Neural progenitor cell (in vitro differentiated cells): ENCODE measurements at places on chromosomes 4 and X. TPM values are rescaled to one million over a fixed set of nuclear protein-coding genes. Genes with fewer than 3 reads are reported as not detected.
A peak's percentile ranks its signal among the peaks of the same experiment; 100 is the strongest.

DNA sequence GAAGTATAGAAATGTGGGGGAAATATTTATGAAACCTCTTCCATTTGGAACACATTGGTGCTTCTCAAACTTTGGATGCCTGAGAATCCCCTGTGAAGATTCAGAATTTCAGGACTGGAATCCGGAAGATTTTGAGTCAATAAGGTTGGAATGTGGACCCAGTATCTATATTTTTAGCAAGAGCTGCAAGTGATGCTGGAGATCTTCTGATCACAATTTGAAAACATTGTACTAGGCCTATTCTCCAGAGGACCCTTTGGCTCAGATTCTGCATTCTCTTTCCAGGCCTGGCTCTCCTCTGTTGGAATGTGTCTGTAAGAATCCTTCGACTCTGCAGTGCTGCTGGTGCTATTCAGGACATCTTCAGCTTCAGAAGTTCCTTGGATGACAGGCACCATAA, 2.4 kb upstream of the PKD2 start:
- peaks cover 22% of the 10 kb centered on the region for H3K27me3 ChIP-seq
- H3K4me3 ChIP-seq: no peak overlapping the region
- no peak overlapping the region for H3K27ac ChIP-seq
- H3K36me3 ChIP-seq: no peaks in the 10 kb centered on the region
- H3K4me1 ChIP-seq: peaks cover 15% of the 10 kb centered on the region

- DNase-seq: no peak
- no peaks in the 10 kb centered on the region for H3K27me3 ChIP-seq
- H3K36me3 ChIP-seq: no peaks in the 10 kb centered on the region
- no peak overlapping the region for H3K4me3 ChIP-seq
- no peaks in the 10 kb centered on the region for H3K4me1 ChIP-seq
These were observed 264.8 kb upstream of the LDB2 start for GRCh38 chr4:17163156-17163771.

DNA sequence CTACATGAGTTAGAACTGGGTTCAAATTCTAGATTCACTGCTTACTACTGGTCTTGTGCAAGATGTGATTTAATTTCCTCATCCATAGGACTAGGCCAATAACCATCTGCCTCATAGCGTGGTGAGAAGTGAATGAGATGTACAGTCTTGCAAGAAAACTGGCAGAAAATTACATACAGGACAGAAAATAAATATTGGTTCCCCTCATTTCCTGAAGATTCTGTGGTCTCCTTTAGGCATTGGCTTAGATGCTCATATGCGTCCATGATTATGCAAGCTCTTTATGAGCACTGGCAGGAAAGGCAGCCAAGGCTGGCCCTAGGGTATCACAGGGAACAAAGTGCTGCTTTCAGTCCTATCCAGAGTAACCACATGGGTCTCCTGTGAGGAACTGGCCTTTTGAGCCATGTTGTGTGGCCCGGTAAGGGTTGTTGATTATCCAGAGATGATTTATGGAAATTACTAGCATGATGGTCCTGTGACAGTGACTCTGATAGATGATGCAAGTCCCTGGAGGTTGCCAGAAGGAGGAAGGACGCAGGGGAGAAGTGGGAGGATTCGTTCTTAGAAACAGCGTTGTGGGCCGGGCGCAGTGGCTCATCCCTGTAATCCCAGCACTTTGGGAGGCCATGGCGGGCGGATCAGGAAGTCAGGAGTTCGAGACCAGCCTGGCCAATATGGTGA, 9.9 kb upstream of the MOB1B start:
- H3K36me3 ChIP-seq: no peaks in the 10 kb centered on the region
- no peaks in the 10 kb centered on the region for H3K27me3 ChIP-seq
- no peaks in the 10 kb centered on the region for H3K4me1 ChIP-seq

GRCh38 chr4:73919691-73920090, 50.5 kb downstream of the CXCL1 start:
- no peaks in the 10 kb centered on the region for H3K27me3 ChIP-seq
- no peak overlapping the region for H3K27ac ChIP-seq
- H3K4me1 ChIP-seq: no peaks in the 10 kb centered on the region
- no peak overlapping the region for H3K4me3 ChIP-seq
- no peaks in the 10 kb centered on the region for H3K36me3 ChIP-seq

DNA sequence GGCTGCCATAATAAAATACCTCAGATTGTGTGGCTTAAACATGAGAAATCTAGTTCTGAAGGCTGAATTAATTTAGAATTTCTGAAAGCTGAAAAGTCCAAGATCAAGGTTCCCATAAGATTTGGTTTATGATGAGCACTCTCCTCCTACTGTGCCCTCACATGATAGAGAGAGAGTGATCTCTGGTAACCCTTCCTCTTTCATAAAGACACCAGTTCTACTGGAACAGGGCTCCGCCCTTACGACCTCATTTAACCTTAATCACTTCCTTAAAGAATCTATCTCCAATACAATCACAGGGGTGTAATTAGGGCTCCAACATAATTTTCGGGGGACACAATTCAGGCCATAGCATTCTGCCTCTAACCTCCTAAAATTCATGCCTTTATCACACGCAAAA, 194.0 kb upstream of the MAB21L2 start:
- peaks cover 19% of the 10 kb centered on the region for H3K4me1 ChIP-seq
- H3K36me3 ChIP-seq: no peaks in the 10 kb centered on the region
- no peak overlapping the region for H3K4me3 ChIP-seq
- DNase-seq: no peak
- H3K27ac ChIP-seq: no peak overlapping the region

- H3K27ac ChIP-seq: no peak overlapping the region
- no peaks in the 10 kb centered on the region for H3K27me3 ChIP-seq
- no peaks in the 10 kb centered on the region for H3K36me3 ChIP-seq
- no peak for DNase-seq
- no peaks in the 10 kb centered on the region for H3K4me1 ChIP-seq
These were observed 28.2 kb upstream of the MID1 start for GRCh38 chrX:10648614-10649013.

DNA sequence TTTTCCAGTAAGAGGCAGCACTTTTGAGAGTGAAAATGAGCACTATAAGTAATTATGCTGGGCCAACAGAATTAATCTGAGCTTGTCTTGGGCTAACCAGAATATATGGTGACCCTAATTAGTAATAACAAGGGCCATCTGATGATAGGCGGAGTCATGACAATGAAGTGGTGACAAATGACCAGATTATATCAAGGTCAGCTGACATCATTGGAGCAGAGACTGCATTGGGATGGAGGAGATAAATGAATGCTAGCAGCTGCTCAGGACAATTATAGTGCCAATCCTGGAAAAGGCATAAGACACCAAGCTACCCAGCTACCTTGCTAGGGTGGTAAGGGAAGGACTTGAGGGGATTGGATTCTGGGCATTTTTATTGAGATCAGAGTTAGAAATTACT, 1548.7 kb downstream of the RPA4 start:
- no peak for DNase-seq
- H3K27ac ChIP-seq: no peak overlapping the region
- no peak overlapping the region for H3K4me3 ChIP-seq

DNA sequence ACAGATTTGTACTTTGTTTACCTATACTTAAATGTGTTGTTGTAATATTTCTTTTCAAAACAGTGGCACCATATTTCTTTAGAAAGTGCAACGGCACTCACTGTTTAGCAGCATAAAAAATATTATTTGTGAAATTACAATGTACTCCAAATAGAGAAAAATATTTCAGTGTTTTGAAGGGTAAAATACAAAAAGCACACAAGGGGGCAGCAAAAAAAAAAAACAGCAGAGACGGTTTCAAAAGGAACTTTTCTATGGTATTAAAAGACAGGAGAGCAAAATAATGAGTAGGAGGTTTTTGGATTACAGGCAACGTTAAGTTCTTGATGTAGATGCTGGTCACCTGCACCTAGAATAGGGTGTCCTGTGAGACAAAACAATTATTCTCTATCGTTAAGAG, 2.0 kb downstream of the NUDT11 start:
- no peak for DNase-seq
- H3K36me3 ChIP-seq: no peaks in the 10 kb centered on the region
- peak overlapping the region; percentile 54 for H3K4me3 ChIP-seq
- no peak overlapping the region for H3K27ac ChIP-seq

- no peaks in the 10 kb centered on the region for H3K36me3 ChIP-seq
- no peaks in the 10 kb centered on the region for H3K4me1 ChIP-seq
- H3K4me3 ChIP-seq: no peak overlapping the region
- no peak overlapping the region for H3K27ac ChIP-seq
These were observed 108.7 kb downstream of the ANAPC10 start for GRCh38 chr4:144989306-144989705.

DNA sequence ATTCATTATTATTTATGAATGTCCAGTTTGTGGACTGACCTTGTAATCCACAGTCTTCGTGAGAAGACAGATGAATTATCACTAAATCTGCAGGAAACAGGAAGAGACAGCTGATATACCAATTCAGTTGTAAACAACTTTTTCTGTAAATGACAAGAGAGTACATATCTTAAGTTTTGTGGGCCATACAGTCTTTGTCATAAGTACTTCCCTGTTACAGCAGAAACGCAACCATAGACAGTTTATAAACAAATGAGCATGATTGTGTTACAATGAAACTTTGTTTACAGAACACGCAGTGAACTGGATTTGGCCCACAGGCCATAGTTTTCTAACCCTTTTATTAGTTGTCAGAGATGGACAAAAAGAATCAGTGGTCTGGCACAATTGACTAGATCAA, 443.4 kb downstream of the PDGFC start:
- H3K36me3 ChIP-seq: no peaks in the 10 kb centered on the region
- DNase-seq: no peak
- H3K27me3 ChIP-seq: no peaks in the 10 kb centered on the region
- no peak overlapping the region for H3K27ac ChIP-seq
- no peak overlapping the region for H3K4me3 ChIP-seq
- no peaks in the 10 kb centered on the region for H3K4me1 ChIP-seq

- H3K36me3 ChIP-seq: no peaks in the 10 kb centered on the region
- no peak overlapping the region for H3K27ac ChIP-seq
- no peak for DNase-seq
These were observed 327.4 kb downstream of the KCTD8 start for GRCh38 chr4:44121210-44121609.

DNA sequence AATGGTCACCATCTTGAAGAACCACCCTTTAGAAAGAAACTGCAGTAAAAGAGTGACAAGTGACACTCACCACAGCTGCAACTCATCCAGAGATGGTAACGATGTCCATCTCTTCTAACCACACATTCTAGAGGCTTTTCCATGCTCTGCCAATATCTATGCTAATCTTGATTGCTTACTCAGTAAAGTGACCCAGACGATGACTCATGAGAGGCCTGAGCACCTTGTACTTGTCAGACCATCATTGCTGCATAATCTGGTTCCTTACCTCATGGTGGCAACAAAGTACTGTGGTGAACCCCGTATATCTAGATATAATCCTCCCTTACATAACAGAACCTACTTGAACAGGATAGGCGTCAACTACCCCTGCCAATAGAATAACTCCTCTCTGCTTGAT, 75.6 kb downstream of the CCNG2 start:
- no peak for DNase-seq
- H3K27me3 ChIP-seq: no peaks in the 10 kb centered on the region
- no peak overlapping the region for H3K4me3 ChIP-seq

DNA sequence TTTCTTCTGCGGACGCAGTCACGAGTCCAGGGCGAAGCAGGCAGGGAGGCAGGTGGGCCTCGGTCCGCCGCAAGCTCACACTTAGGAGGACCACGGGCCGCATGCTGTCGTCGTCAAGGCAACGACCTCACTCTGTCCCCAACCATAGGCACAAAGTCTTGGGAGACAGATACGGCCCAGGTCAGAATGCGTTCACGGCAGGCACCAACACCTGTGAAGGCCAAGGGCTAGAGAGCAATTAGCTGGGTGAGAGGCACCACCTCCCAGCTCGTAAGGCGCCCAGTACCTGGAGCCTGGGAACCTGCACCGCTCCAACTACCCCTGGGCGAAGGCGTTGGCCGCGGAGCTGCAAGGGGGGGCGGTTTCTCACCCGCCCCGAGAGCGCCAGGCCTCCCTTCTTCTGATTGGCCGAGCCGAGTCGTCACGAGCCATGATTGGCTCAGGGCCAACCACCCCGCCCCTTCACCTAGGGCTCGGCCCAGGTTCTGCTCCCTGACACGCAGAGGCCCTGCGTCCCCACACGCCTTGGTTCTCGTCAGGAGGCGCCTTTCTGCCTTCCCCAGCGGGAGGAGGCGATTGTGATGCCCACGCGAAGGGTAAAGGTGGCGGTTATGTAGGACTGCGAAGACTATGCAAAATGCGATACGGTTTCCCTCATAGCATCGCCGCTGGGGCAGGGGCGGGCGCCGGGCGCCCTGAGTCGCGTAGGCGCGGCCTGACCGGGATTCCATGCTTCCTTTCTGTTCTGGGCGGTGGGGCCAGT, at the start of gene CDKL2:
Gene CDKL2, minus strand, starts transcription at position 355 of the 763 bp plus-strand sequence. CDS start 4,540 bp downstream, outside the sequence.
- H3K27ac ChIP-seq: no peak within 1 kb of the TSS
- H3K36me3 ChIP-seq: no peaks in the 10 kb centered on the region
- peak within 1 kb of the TSS; percentile 57 for H3K4me3 ChIP-seq
- H3K4me1 ChIP-seq: peaks cover 4% of the 10 kb centered on the region

- H3K27me3 ChIP-seq: no peaks in the 10 kb centered on the region
- H3K4me1 ChIP-seq: peaks cover 2% of the 10 kb centered on the region
- H3K36me3 ChIP-seq: no peaks in the 10 kb centered on the region
- H3K4me3 ChIP-seq: no peak overlapping the region
These were observed 206.0 kb downstream of the BCOR start for GRCh38 chrX:39891781-39892180.

DNA sequence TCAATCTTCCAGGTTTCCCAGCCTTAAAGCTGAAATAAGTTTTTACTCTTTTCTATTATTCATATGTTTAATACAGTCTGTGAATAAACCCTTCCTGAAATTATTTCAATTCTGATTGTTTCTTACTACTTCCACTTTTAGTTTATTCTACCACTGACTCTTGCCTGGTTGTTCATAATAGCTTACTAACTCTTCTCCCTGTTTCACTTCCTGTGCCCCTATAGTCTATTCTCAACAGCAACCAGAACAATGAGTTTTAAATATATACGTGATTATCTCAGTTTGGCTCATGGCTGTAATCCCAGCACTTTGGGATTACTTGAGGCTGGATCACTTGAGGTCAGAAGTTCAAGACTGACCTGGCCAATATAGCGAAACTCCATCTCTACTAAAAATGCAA, 408.0 kb upstream of the SPOCK3 start:
- DNase-seq: no peak
- H3K4me3 ChIP-seq: no peak overlapping the region
- no peaks in the 10 kb centered on the region for H3K4me1 ChIP-seq
- no peaks in the 10 kb centered on the region for H3K27me3 ChIP-seq
- no peak overlapping the region for H3K27ac ChIP-seq
- H3K36me3 ChIP-seq: no peaks in the 10 kb centered on the region

DMD gene
- total RNA-seq: 27.1 and 30.6 TPM in 2 replicates

SORBS2 gene
- total RNA-seq: 13.5 and 15.7 TPM in 2 replicates

TRIM61 gene
- total RNA-seq: not detected in 2 replicates

CDX4 gene
- total RNA-seq: 0.92 TPM in 1 of 2 replicates, not detected in the other

SOX3 gene
- total RNA-seq: 20.4 and 38.7 TPM in 2 replicates

SOD3 gene
- total RNA-seq: 0.11 and 1.6 TPM in 2 replicates

UGT2B10 gene
- total RNA-seq: not detected in 2 replicates
